ENCODE measurements at places on chromosomes 6 and 20.

DNA sequence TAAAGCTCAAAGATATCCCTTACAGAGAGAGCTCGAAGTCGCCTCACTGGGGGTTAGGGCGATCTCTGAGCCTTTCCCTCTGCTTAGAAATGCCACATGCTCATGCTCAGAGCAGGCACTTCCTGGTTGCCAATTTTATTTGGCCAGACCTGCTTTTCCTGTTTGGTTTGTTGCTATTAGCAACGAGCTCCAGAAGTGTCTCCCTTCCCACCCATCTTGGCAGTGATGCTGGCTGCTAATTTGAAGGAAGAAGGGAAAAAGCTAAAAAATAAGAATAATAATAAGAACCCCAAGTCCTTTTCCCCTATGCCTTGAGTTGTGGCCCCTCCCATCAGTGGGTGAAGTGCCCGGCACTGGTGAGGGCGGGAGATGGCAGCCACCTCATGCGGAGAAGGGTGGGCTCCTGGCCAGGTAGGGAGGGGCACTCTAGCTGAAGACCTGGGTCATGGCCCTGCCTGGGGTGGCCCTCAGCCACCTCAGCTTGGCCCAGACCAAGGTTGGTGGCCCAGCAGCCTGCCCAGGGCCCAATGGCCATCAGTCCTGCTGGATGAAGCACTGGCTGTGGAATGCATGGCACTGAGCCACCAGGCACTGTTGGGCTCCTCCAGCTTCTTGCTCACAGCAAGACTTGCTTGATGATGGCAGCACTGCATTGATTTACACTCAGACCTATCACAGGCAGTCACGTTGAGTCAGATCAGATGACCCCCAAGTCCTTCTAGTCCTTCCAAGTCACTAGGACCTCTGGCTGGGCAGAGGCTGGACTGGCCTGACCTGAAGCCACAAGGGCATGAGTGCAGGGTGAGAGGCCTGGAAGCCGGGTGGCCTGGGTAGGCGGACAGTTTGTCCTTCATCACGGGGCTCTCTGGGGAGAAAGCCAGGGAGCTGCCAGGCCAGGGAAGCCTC, 79.0 kb downstream of the SYNJ2 start:
- no peak for DNase-seq

- no peak for DNase-seq
Observed at GRCh38 chr20:8952721-8953120, 116.2 kb upstream of the PLCB4 start.

- DNase-seq = no peak
Observed at GRCh38 chr6:81556551-81556950, 195.9 kb downstream of the TENT5A start.

- no peak for DNase-seq
Observed at GRCh38 chr6:104702126-104702841, 157.4 kb downstream of the HACE1 start.

DNA sequence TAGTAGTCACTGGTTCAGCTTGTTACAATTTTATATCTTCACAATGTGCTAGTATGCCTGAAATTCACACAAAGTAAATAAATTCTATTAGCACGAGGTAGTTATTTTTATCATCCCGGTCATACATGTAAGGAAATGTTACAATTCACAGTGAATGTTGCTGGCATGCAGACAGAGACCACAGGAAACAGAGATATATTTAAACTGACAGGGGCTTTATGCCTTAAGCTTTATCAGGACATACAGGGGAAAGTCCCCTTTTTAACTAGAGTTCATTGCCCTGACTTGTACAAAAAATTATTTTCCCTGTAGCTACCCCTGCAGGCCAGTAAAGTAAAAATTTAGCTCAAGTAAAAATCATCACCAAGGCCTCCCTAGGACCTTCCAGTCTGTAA, 712.0 kb upstream of the NRSN1 start:
- DNase-seq = no peak

- DNase-seq = no peak
Observed at GRCh38 chr6:28257042-28257441, 2.1 kb upstream of the NKAPL start.

GRCh38 chr6:39923394-39923793, 10.9 kb downstream of the MOCS1 start:
- peak; percentile 16 for DNase-seq

- DNase-seq = no peak
Observed at GRCh38 chr6:34951731-34952130, 62.7 kb downstream of the ANKS1A start.

GRCh38 chr20:21251278-21251677, 51.9 kb upstream of the XRN2 start:
- DNase-seq = no peak

- DNase-seq = no peak
Observed at GRCh38 chr6:32084780-32085179, 24.4 kb downstream of the TNXB start.

DNA sequence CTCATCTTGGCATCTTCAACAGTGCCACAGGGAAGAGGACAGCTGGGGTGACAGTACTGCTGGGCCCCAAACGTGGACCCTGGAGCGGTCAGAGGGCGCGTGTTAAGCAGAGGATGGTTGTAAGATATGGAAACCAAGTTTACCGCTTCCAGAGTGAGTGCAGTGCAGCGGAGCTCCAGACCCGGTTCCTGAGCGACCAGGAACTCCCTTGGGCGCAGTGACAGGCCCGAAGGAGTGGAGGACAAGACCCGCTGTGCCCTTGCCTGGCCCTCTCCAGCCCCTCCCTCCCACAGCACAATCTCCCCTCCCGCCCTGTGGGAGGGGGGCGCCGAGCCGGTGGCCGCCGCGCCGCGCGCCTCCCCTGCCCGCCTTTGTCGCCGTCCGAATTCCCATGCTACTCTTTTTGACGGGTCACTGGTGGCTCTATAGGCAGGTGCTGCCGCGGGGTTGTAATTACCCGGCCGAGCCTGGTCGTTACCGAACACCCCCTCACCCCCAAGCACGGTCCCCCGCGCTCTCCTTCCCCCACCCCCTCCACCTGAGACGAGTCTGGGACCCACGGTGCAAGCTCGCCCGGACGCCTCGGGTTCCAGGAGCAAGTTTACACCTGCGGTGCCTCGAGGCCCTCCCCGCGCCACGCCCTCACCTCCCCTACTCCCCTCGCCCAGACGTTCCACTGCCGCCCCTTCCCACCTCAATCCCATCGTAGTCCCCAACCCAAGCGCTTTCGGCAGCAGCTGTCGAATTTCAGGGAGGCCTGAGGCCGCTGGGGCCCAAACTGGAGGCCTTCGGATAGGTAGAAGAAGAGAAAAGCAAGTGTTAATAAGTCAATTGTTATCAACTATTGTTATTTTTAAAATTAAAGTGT, 3.9 kb downstream of the NR2E1 start:
- DNase-seq = peak; percentile 75

DNA sequence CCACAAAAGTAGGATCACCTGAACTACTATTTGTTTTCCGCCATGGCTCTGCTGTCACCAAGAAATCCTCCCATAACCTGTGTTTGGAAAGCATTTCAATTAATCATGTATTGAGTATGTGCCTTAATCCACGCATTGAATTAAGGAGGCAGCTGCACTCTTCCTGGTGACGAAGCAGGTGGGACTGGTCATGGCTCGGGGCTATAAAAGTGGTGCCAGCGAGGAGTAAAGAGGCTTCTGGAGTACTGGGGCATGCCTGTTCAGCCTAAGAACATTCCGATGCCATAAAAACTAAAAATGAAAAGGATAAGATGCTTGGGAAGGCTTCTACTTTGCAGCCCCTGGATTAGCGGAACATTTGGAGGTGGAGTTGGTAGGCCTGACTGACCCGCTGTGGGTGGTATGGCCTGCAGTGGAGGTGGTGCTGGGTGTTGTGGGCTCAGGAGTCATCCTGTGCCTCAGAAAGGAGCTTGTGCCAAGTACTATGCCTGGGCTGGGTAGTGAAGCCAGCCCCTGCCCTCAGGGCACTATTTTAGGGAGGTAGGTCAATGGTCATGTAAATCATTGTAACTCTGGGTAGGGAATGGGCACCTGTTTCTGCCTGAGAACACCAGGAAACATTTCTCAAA, 110.5 kb downstream of the B3GAT2 start:
- DNase-seq = no peak

DNA sequence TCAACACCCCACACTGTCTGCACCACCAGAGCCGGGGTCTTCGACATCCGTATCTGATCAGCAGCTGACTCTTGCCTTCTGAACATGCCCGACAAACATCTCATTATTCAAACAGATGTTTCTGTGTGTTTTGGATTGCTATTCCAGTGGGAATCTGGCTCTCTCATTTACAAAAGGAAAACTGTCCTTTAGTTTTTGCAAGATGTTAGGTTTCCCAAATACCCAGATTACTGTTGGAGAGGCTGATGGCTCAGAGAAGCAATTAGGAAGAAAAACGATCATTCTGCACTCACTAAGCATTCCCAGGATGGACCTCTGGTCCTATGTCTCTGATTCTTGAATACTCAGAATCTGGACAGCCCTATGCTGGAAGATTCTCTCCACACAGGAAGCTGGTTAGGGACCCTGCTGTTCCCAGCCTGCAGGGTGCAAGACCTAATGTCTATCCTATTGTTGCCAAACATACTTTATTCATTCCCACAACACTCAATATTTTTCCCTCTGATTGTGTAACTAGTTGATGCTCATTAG, 532.9 kb downstream of the CDH26 start:
- DNase-seq = peak; percentile 3

- peak; percentile 86 for DNase-seq
Observed at GRCh38 chr6:79869600-79870084, 77.7 kb downstream of the ELOVL4 start.

DNA sequence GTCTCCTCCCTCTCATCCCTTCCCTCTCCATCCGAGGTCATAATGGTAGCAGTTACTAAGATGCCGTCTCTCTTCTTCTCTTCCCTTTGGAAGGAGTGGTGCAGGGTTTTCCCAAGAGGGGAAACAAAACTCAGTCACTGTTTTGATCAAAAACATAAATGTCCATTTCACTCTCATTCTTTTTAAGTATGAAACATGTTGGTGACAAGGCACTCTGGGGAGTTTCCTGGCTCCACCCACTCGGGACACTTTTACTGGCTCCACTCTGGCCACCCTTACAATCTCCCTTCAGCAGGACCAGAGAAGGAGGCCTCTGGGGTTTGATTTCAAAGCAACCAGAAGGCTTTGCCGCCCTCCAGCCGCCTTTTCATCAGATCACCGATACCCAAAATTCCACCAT, 57.0 kb downstream of the FGD2 start:
- no peak for DNase-seq

- DNase-seq = peak; percentile 41
Observed at GRCh38 chr6:26555505-26556262, 17.5 kb downstream of the HMGN4 start.

DNA sequence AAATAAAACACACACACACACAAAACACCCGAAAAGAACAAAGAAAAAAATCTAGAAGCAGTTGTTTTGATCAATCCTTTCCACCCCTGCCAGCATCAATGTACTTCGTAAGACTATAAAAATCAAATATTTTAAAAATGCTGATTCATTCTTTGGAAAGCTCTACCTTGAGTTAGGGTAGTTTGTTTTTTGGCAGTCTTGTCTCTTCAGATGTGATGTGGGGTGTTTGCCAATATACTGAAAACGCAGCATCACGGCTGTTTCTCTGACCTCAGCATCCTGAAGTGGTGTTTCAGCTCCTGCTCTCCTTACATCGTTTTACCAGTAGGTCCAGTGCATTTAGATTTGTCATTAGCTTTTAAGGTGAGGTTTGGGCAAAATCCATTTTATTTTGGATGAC, 526.0 kb downstream of the UTRN start:
- no peak for DNase-seq

GRCh38 chr6:134357022-134357487, 39.1 kb upstream of the SGK1 start:
- no peak for DNase-seq

DNA sequence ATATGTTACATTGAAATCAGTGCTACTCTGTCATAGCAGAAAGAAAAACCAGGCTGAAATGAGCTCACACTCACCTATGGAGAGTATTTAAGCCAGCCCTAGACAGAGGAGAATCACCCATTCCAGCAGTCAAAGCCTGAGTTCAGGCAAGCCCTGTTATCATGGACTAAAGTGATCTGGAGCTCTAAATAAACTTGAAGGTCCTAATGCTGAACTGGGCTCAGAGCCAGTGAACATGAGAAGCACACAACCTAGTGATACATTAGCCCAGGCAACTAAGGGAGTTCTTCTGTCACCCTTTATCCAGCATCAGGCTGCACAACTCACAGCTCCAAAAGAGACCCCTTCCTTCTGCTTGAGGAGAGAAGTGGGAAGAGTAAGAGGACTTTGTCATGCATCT, 425.0 kb downstream of the COL12A1 start:
- no peak for DNase-seq

- DNase-seq = peak; percentile 77
Observed at GRCh38 chr20:61581825-61582188, 329.7 kb downstream of the CDH4 start.

DNA sequence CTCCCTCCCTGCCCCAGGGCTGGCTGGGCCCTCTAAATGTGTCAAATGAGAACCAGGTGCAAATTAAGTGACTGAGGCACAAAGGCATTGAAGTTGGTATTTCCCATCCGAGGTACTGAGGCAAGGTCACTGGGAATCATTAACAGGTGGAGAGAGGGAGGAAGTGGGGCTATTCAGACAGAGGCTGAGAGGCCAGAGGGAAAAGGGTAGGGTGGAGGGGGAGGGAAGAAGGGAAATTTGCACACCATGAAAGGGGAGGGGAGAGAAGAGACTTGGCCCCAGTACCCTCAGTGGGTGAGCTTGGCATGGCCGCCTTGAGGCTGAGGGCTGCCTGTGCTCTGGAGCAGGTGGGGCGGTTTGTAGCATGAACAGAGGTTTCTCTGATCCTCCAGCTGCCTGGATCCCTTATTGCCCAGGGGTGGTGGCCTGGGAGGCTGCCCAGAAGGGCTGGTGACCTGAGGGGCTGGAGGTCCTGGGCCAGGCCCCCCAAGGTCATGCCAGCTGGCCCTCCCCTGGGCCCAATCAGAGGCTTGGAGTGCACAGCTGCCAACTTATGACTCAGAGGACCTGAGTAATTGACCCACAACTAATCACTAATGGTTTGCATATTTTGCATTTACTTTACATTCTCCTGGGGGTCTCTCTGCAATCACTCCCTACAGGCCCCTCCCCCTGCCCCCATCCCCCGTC, 40.3 kb upstream of the ZFAND3 start:
- peak; percentile 54 for DNase-seq

- peak; percentile 22 for DNase-seq
Observed at GRCh38 chr6:12233693-12234571, 56.2 kb upstream of the EDN1 start.

DNA sequence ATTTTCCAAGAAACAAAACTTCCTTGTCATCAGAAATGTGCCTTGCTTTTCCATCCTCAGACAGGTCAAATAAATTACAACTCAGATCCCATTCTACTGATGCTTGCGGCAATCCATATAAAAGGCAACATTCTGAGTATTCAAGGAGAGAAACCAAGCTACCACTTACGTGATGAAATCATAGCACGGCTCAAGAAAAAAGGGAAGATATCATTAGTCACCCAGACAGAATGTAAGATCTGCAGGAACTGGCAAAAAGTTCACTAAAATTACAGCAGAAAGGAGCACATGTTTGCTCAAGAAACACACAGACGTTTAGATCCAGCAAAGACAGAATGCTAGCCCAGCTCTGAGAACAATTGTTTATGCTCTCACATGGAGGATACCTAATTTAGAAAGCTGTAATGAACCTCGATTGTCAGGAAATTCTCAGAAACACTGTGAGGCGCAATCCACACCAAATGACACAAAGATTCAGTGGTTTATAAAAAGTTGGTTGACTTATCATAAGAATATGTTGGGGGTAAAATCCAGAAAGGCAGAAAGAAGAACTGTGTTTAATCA, 304.2 kb downstream of the ADGRG6 start:
- no peak for DNase-seq

- DNase-seq = no peak
Observed at GRCh38 chr6:129353067-129353466, 356.9 kb downstream of the ARHGAP18 start.

- no peak for DNase-seq
Observed at GRCh38 chr6:27334141-27334540, 22.1 kb upstream of the POM121L2 start.

Measured in H7 (cell line).